Anterior cingulate cortex (tissue), 58 donors: ENCODE measurements at places on chromosomes 13 and 19.
A peak's percentile ranks its signal among the peaks of the same experiment; 100 is the strongest.

DNA sequence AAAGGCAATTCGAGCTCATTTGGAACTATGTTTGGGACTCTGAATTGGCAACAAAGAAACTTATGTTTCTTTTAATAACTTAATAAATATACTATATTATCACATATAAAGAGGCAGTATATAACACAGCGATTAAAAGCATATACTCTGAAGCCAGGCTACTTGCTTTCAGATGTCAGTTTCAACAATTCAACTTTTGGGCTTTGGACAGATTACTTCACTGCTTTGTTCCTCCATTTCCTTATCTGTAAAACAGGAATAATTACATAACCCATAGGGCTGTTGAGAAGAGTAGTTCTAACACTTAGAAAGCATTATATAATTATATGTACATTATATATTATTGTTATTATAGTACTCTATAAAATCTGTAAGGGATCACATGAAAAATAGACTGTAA lies 107.2 kb downstream of the EDNRB start:
- no peak for DNase-seq

GRCh38 chr13:112586334-112586960 lies 1.5 kb downstream of the TUBGCP3 start:
- DNase-seq, result no peak

DNA sequence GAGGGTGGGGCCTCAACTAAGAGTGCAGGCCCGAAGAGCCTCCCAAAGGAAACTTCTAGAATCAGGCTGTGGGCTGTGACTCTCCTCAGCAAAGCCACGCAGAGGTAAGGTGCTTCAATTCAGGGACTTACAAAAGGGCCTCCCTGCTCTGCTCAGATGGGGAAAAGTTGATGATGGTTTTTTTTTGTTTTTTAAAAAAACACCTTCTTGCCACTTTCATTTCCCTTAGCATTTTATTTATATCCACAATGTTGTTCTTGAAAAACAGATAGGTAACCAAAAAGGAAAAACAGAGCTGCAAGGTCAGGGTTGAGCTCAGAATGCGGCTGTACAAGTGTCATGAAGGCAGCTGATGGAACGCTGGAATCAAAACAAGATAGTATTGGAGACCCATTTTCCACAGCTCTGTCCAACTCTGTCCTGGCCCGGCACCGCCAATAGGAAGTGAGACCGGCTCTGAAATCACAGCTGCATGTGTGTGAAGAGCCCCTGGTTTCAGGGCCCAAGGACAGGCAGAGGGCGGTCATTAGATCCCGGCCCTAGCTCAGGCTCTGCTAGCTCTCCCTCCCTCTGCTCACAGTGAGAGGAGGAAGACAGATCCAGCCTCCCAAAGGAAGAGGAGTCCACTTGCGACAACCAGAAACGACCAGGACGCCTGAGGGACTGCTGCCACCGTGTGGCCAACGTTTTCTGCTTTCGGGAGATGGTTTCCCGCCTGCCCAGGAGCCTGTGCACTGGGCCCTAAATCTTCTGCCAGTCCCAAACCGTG lies 58.3 kb downstream of the KLF2 start:
- peak; percentile 45 for DNase-seq

DNA sequence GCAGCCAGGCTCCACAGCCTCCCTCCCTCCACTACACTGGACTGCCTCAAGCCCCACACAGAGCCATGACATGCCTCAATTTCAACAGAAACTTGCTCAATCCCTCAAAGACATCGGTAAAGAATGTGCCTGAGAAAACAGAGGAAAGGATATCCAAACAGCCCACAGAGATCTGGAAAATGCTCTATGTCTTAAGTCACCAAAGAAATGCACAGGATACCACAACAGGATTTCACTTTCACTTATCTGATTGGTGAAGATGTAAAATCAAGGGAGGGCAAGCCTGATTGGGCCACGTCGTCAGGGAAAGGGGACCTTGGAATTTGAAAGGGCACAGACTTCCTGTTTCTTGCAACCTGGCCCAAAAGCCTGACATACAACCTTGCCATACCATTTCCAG lies 14.2 kb downstream of the CACNA1A start:
- DNase-seq, result no peak

DNA sequence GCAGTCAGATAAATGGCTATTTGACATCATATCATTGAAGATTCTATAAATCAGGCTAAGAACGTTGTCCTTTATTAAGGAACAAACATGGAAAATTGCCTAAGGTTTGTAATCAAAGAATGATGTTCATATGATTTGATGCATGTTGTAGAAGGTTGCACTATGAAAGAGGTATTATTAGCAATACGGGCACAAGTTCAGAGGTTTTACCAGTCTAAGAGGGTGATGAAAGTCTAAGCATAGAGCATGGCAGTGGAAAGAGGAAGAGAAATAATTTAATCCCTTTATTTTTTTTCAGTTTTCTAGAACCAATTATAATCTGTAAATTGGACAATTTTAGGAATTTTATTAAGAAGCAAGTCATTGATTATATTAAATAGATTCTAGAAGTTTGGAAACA lies 450.7 kb downstream of the FGF14 start:
- no peak for DNase-seq

DNA sequence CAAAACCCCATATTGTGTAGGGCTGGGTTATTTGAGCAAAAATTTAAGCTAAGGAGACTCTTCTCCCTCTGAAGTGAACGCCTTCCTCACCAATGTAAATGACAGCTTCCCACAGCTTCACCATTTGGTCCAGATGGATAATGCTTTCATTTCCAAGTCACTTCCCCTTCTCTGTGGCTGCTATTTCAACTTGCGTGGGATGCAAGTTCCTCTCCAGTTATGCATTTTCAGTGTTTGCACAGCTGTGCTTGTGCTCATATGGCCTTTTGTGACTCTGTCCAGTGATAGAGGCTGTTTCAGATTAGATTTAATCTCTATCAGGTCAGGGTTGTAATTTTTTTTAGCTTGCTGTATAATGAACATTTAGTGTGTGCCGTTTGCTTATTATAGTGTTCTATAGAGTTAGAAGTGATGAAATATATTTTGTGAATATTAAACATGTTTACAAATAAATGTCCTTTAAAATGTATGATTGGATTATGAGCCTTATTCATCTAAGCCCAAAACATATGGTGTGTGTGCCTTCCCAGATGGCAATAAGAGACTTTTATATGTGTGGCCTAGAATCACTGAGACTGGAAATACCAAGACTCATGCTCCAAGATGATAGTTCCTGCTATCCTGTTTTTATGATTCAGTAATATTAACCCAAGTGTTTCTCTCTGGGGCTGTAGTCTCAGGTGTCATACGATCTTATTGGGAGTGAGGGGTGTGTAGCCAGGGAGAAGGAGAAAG lies 86.6 kb downstream of the TNFRSF19 start:
- no peak for DNase-seq

DNA sequence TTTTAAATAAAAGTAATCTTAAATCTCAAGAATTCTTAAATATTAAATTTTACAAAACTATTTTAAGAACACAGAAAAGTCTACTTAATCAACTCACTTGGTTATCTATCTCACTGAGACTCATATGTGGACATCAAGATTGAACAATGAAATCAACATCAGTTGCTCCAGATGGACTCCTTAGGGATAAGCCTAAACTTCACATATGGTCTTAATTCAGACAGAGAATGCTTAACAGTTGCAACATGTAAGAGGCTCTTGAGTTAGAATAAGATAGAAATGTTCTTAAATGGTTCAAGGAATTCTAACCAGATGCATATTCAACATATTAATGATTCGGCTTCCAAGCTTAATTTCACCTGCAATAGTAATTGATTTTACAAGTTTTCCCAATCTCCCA lies 1730.9 kb downstream of the PCDH9 start:
- no peak for DNase-seq

DNA sequence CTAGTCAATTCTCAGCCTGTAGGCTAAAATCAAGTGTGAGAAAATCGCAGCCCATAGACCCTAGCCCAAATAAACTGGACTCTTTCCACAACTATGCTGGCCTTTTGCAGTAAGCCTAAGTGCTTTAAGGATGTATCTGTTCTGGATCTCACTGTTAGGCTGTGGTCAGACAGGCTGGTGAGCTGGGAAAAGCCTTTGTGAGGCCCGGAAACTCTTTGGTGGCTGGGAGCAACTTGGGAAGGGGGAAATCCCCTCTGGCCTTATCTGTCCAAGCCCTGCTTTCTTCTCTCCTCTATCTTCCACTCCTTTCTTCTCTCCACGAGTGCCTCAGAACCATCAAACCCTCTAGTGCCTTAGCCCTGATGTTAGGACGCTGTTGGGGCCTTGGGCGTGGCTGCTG lies 135.4 kb downstream of the LACC1 start:
- no peak for DNase-seq

GRCh38 chr13:82664183-82664582 lies 1218.1 kb downstream of the SLITRK1 start:
- no peak for DNase-seq

DNA sequence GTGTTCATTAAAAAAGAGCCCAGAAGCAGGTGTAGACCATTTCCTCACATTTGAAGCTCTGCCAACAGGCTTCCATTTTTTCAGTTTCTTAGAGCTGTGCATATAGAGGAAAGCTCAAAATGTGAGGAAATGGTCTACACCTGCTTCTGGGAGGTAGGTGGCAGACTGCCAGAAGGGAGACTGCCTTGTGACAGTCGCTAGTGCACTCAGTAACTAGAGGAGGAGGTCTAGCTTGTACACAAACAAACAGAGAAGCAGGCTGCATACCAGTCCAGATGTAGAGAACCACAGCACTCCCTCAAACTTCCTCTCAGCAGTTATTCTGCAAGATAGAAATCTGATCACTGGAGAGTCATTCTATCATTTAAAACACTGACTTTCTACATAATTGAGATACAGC lies 800.2 kb downstream of the EFNB2 start:
- DNase-seq, result no peak

- no peak for DNase-seq
Observed at GRCh38 chr13:57527114-57527735, 104.3 kb upstream of the PCDH17 start.

DNA sequence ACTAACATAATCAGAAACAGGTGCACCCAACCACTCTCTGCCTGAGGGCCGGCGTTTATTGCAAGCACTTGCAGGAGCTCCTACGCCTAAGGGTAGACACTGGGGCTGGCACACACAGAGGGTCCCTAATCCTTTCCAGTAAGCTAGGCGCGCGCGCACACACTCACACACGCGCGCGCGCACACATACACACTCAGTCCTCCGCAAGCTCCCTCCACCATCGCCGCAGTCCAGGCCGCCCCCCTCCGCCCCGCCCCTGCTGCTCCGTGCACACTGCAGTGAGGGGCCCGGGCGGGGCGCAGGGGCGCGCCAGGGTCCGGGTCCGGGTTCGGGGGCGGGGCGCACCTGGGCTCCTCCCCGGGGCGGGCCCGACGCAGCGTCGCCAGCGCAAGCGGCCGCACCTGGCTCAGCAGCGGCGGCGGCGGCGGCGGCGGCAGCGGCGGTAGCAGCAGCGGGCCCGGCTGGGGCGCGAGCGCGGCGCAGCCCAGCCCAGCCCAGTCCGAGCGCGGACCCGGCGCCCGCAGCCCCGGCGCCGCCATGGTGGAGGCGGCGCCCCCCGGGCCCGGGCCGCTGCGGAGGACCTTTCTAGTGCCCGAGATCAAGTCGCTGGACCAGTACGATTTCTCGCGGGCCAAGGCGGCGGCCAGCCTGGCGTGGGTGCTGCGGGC lies at the start of gene CAMSAP3:
TSS of gene CAMSAP3 (plus strand) at position 398 of the 668 bp plus-strand sequence. CDS start at position 538, 140 bp downstream.
- no peak for DNase-seq

DNA sequence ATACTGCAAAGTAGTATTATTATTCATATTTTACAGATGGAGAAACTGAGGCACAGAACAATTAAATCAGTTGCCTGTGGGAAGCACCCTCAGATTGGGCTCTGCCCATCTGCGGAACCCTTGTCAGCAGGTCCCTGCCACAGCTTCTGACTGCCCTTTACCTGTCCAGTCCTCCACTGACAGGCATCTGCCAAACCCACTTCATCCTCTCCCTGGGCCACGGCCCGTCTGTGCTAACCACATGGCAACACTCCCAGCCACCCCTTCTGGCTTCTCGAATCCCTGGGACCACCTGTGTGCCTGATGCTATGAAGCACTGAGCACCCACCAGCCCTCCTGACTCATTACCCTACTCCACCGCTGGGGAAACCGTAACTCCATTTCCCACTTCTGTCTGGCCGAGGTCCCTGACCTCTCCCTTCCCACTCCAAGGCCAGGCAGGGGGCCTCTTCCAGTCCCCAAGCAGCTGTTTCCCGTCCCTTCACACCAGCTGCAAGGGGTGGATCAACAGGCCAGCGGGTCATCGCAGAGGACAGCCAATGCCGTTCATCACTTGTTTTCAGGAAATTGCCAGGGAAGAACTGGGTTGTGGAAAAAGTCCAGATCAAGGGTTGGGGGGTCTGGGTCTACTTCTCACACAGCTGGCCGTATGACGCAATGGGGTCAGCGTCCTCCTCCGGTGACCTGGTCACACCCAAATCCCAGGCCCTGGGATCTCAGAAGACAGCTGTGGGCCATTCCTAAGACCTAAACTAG lies 2.5 kb downstream of the KANK3 start:
- no peak for DNase-seq

DNA sequence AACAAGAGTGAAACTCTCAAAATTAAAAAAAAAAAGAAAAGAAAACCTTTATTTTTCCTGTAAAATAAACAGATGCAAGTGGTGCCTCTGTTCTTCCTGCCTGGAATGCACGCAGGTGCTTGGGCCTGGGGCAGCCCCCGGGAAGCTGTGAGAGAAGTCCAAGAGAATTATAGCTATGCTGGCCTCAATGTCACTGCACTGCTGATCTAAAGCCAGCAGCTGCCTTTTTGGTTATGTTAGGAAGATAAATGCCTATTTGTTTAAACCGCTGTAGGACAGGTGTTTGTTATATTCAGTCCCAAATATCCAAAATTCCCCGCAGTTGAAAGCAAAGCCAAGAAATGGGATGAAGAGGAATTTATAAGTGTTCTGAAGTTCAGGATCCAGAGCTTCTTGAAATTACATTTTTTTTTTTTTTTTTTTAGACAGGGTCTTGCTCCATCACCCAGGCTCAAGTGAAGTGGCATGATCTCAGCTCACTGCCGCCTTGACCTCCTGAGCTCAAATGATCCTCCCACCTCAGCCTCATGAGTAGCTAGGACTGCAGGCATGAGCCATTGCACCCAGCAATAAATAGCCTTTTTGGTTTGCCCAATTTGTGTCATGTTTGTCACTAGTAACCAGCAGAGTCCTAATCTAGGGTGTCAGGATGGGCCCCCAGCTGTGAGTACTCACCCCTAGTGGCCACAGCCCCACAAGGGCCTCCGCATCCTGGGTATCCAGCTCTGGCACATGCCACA lies 2.2 kb downstream of the RINL start:
- no peak for DNase-seq

GRCh38 chr13:23554000-23554399 lies 16.2 kb upstream of the TNFRSF19 start:
- no peak for DNase-seq

DNA sequence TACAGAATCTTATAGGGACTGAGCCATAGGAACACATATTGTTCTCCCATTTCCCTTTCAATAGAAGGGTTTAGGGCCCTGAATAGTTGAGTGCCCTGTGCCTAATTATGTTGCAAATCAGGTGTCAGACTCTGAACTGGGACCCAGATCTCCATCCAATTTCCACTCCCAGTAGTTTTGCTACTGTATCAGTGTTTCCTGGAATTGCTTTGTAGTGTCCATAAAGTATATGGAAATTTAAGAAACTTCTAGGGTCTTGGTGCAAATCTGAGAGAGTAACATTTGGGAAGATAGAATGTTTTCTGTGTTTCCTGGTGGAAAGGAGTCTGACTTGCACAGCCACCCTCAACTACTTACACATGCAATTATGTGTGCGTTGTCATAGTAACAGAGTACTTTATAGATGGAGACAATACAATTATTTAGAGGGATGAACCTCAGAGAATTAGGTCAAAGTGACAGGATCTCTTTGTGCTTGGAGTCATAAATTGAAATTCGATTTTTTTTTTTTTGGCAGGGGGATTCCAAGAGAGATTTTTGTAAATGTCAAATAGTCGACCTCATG lies 646 bp upstream of the SLC10A2 start:
- DNase-seq, result no peak

GRCh38 chr13:30696278-30697176 lies 38.8 kb upstream of the ALOX5AP start:
- DNase-seq, result peak; percentile 36
